ENCODE measurements at places on chromosomes 4 and X.

DNA sequence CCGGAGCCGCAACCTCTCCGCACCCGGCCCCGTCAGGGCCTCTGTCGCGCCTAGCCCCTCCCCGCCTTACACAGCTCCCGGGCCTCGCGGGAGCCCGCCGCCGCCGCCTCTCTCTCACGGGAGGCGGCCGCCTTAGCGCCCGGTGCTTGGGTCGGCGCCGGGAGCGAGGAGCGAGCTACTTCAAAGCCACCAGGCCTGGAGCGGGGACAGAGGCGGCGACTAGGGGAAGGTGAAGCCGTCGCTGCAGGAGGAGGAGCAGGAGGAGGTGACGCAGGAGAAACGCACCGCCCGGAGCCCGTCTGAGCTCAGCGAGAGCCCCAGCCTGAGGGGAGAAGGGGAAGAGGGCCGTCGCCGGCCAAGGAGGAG, 250 bp downstream of the USP9X start:
- no peak for DNase-seq

GRCh38 chr4:102735582-102735981, 25.2 kb downstream of the MANBA start:
- DNase-seq: no peak

- DNase-seq: no peak
Observed at GRCh38 chrX:38664285-38664684, 102.9 kb downstream of the TSPAN7 start.

- no peak for DNase-seq
Observed at GRCh38 chr4:87911252-87911774, 64.2 kb upstream of the SPP1 start.

- no peak for DNase-seq
Observed at GRCh38 chr4:88962396-88962795, 94.6 kb downstream of the FAM13A start.

DNA sequence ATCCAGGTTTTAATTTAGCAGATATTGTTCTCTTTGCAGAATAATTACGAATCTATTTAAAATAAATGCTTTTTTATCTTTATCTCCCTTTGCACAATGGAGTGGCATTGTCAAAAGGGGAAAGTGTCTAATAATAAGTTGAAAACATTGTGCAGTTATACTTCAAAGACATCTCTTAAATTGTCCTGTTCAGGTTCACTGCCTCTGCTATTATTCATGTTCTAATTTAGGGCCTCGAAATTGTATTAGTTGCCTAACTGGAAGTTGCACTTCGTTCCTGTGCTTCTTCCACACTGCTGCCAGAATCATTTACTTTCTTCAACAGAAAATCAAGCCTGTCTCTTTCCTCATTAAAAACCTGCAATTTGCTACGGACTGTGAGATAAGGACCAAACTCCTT, 150.5 kb upstream of the SPRY1 start:
- DNase-seq: no peak

DNA sequence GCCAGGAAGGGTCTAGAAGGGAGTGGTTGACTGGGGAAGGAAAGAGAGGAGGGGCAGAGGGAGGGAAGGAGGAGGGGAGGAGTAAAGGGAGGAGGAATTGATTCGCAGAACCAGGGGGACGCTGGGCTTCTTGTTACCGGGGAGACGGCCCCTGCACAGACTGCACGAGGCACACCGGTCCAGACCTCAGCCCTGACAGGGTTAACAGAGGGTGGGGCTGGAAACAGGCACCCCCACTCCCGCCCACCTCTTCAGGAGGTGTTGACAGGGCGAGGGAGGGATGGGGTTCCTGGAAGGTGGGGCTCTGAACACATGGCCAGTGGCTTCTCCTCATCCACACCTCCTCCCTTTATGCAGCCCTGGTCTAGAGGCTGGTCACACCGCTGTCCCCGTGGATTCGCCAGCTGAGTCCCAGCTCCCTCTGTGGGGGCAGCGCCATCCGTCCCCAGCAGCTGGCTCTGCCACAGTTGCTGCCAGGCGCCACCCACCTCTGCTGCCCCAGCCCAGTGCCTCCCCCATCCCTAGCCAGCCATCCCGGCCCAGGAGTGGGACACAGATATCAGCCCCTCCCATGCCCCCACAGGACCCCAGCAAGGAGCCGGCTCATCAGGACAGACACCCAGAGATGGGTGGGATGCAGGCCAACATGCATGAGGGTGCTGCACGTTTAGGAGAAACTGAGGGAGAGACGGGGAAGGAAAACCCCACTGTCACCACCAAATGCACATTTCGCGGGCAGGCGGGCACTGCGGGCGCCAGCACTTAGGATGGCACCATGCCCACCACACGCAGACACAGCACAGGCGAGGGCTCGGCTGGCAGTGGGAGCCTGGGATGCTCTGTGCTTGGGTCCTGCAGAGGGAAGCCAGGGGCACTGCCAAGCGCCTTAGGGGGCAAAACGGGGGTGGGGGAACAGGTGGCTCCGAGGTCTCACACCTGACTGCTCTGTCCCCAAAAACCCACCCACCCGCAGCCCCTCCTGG, 87.6 kb downstream of the ABLIM2 start:
- DNase-seq: no peak

- no peak for DNase-seq
Observed at GRCh38 chr4:7837597-7838135, 102.0 kb downstream of the AFAP1 start.

DNA sequence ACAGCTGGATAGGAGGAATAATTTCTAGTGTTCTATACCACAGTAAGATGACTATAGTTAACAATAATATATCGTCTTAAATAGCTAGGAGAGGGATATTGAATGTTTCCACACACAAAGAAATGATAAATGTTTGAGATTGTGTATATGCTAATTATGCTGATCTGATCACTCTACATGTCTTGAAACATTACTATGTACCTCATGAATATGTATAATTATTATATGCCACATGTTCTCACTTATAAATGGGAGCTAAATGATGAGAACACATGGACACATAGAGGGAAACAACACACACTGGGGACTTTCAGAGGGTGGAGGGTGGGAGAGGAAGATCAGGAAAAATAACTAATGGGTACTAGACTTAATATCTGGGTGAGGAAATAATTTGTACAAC, 53.2 kb upstream of the MAGEA4 start:
- DNase-seq: no peak

DNA sequence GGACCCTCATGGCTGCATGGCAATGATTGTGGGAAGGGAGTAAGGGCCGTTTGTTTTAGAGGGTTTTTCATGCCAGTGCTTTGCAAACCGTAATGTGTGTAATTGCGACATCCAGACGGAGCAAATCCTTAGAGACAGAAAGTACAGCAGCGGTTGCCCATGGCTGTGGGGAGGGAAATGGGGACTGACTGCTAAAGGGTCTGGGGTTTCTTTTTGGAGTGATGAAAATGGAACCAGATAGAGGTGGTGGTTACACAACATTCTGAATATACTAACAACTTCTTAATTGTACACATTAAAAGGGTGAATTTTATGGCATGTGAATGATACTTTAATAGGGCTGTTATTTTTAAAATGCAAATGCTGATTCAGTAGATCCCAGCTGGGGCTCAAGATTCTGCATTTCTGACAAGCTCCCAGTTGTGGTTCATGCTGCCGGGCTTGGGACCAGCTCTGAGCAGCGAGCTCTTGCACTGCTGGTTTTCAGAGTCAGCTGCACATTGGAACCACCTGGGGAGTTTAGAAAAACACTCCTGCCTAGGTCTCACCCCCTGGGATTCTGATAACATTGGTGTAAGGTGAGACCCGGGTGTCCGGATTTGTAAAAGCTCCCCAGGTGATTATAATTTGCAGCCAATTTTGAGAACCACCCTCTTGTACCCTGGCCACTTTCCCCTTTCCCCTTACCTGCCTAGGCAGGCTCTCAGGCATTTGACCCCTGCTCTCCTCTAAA, 47.7 kb downstream of the PRPS1 start:
- DNase-seq: no peak

DNA sequence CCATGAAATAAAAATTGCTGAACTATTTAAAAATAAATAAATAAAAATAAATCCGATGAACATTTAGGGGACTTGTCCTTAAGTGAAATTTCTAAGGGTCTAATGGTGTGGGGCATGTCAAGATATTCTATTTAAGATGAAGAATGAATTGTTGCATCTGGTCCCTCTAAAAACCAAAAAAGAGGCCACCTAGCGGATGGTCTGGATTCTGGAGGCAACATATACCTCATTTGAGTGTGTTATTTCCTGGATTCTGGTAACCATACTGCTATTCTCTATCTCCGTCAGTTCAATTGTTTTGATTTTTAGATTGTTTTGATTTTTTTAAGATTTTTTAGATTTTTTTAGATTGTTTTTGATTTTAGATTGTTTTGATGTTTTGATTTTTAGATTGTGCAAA, 28.3 kb downstream of the AGTR2 start:
- DNase-seq: no peak

DNA sequence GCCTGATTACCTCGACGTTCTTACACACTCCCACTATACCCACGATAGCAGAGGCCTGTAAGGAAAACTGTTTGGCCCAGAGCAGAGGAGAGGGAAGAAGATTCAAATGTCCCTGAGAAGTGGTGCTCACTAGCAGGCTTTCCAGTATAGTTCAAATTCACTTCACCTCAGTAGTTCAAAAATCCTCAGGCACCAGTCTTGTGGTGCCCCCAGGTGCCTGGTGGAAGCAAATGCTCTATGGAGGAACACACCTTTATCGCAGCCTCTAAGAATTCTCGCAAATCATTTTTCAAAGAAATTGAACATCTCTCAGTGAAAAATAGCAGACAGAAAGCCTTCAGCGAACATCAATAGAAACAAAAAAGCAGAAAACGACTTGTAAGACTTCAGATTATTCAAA, 12.2 kb upstream of the MTMR1 start:
- DNase-seq: peak; percentile 14

Measured in NCI-H524 treated with DMSO at 0.1 percent for 48 hours (cell line).